ENCODE measurements at places on chromosomes 6 and 20. TPM values are rescaled to one million over a fixed set of nuclear protein-coding genes. Genes with fewer than 3 reads are reported as not detected.

DNA sequence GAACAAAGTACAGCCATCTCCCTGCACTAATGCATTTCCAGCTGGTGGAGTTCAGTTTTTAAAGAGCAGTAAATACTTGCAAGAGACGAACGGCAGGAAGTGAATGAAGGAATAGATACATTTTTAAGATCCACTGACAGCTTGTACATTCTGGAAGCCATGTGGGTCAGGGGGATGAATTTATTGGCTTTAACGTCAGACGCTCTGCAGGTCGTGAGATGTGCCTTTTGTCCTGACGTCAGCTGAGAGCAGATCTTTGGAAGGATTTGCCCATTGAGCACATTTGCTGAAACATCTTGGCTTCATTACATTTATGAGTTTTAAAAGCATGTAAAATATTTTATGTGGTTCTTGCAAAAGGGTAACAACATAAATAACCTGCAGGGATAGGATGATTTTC lies 29.5 kb upstream of the SALL4 start:
- no peak for DNase-seq

DNA sequence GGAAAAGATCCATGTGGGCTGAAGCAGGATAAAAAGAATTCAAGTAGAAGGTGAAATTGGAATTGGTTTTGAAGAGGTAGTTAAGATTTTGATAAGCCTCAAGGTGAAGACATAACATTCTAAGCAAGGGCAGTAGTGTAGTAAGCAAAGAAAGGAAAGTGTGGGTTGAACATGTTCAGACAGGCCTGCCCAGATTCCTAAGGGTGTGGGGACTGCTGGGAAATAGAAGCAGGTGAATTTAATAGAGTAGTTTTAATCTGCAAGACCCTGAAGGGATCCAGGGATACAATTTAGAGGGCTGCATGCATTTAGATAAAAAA lies 19.1 kb downstream of the TAB2 start:
- no peak for DNase-seq

DNA sequence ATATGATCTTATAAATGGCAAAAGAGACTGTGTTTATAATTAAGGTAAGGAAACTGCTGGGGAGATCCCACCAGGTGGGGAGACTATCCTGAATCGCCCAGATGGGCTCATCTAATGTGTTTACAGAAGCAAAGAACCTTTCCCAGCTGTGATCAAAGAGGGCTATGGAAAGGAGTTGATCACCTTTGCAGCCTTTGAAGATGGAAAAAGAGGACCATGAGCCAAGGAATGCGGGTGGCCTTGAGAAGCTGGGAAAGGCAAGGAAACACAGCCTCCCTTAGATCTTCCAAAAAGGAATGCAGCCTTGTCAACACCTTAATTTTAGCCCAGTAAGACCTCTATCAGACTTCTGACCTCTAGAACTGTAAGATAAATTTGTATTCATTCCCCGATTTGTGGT lies 66.5 kb upstream of the ADGRG6 start:
- DNase-seq = no peak

- no peak for DNase-seq
Observed at GRCh38 chr6:20154753-20155152, 57.5 kb downstream of the MBOAT1 start.

DNA sequence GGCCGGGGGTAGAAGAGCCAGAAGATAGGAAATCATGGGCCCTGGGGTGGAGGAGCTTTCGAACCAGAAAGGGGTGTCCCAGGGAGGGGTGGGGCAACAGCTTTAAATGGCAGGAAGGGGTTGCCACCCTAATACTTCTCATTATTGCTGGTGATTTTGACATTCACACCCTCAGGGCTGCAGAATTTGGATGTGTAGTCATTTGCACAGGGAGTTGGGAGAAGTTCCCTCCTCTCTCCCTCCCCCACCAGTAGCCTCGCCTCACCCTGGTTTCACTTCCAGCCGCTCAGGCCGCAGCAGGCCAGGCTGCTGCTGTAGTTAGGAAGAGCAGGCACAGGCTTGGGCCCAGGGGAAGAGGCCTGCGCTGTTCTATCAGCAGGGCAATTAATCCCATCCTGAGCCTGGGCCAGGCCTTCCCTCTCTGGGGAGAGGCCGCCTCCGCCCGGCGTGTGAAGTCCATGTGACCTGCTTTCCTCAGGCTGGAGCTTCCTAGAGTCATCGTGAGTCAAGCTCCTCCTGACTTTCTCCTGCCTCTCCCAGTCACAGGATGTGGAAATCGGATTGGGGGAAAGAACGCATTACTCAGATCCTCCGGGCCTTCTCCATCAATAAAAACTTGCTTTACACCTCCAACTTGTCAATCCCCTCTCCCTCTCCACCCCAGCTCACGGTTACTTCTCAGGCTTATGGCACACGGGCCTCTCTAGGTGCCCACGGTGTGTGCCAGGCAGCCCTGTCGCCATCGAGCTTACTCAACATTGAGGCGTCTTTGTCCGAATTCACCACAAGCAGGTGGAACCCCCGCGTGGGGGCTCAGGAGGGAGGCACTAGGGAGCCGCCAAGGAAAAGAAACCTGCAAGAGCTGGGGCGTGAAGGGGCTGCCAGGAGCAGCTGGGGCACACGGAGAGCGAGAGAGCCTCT lies 7.8 kb downstream of the ADTRP start:
- DNase-seq = no peak

DNA sequence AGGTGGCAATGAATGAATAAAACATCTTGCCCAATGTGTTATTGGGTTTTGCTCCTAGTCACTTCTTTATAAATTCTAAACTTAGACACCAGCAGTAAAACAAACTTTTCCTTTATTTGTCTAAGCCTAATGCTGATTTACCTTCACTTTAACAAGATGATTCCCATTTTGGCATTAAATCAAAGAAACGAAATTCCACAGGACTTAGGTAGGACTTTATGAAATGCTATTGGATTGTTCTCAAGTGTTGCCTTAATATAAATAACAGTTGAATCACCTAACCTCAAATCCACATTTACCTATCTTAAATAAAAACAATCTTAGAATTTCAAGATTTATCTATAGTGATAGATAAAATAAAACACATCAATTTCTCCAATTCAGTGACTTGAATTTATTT lies 831.8 kb downstream of the EPHA7 start:
- no peak for DNase-seq

DNA sequence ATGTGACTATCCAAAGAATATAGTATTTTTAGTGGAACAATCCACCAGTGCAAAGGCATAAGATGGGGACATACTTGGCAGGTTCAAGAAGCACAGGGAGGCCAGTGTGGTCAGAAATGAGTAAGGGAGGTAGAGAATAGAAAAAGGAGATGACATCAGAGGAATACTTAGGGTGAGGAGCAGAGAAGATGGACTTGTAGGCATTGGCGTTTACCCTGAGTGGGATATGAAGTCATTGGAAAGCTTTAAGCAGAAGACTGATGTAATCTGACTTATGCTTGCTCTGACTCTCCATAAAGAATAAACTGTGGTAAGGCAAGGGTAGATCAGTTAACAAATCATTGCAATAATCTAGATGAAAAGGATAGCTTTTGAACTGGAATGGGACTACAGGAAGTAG lies 228.7 kb downstream of the GJA1 start:
- DNase-seq = no peak

- peak; percentile 68 for DNase-seq
Observed at GRCh38 chr6:33118525-33119123, 42.8 kb downstream of the HLA-DPB1 start.

DNA sequence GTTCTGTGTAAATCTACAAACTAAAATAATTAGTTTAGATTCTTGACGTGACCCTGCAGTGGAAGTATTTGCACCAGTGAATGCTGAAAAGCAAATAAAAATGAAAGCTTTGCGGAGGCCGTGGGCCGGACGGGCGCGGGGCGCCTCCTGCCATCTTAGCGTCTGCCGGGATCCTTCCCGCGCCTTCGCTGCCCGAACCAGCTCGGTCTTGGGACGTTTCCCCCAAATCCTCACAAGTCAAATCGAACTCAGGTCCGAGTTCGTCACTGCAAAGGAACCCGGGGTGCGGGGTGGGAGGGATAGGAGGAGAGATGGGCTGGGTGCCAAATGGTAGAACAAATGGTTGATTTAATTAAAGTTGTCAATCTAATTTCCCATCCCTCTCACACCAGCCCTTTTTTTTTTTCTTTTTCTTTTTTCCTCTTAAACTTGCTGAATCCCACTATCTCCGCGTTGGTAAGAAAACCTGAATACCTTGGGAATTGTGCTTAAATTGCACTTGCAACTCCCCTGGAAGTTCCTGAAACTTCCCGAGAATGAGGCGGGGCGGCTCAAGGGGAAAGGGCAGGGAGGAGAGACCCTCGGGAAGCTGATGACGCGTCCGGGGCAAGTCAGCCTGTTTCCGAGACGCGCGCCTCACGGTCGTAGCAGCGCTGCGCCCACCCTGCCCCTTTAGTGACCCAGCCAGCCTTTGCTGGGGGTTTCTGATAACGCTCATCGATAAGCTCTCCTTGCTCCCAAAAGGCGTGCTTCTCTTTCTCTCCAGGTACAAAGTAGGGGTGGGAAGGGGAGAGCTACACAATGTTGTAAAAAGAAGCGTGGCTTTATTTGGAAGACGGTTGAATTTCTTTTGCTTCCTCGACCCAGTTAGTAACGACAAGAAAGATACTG lies 1.8 kb downstream of the GJA1 start:
- DNase-seq = no peak

GRCh38 chr20:60491051-60491581 lies 532.9 kb downstream of the CDH26 start:
- no peak for DNase-seq

GRCh38 chr20:38073307-38074071 lies 39.9 kb downstream of the RPRD1B start:
- peak; percentile 18 for DNase-seq

GRCh38 chr20:64193058-64193457 lies 28.8 kb downstream of the MYT1 start:
- no peak for DNase-seq

DNA sequence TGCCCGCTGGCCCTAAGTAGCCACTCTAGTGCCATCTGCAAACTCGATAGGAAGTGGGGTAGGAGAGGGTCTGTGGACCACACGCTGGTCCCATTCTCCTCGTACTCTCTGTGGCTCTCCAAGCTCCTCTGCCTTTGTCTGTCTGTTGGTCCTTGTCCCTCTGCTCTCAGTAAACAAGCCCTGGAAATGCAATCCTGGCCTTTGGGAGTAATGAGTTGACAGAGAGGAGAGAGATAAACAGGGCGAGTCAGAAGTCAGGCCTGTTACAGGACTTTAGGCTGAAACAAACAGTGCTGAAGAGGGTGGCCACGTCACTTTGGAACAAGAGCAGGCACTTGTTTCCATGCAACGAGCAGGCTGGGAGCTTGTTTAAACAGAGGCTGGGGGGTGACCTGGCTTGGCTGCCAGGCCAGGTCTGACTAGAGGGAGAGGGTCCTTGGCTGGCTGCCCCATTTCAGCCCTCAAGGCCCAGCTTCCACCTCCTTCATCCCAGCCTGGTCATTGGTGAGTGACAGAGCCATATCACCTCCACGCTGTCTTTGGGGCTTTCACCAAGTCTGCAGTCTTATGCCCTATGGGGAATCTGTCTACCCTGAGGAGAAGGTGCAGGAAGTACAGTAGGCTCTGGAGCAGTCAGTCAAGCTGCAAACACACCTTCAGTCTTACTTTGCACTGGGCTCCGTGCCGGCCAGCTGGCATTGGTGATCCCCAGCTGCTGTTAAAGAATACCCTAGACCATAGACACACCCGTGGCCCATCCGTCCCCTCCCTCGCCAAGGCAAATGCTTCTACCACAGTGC lies 22.6 kb downstream of the FOXP4 start:
- no peak for DNase-seq

DNA sequence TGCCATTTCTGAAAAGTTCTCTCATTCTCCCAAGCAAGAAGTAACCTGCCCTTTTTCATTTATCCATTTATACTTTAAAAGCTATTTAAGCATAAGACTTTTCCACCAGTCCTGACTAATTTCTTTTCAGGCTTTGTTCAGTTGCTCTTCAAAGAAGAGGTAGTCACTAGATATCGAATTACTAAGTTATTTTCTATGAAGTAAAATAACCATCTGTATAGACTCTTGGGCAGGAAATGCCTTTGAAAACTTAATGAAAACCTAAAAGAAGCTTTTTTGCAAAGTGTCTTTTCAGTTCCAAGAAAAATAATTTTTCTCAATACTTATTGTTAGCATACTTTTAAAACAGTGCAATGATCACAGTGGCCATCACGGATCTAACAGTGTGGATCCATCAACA lies 31.3 kb upstream of the LAMP5 start:
- no peak for DNase-seq

- no peak for DNase-seq
Observed at GRCh38 chr20:22159276-22159675, 425.1 kb downstream of the FOXA2 start.

- no peak for DNase-seq
Observed at GRCh38 chr6:121033091-121033490, 301.2 kb downstream of the TBC1D32 start.

- no peak for DNase-seq
Observed at GRCh38 chr6:142469220-142469619, 167.4 kb downstream of the ADGRG6 start.

- DNase-seq = peak; percentile 46
Observed at GRCh38 chr20:8073024-8073832, 53.7 kb upstream of the TMX4 start.

DNA sequence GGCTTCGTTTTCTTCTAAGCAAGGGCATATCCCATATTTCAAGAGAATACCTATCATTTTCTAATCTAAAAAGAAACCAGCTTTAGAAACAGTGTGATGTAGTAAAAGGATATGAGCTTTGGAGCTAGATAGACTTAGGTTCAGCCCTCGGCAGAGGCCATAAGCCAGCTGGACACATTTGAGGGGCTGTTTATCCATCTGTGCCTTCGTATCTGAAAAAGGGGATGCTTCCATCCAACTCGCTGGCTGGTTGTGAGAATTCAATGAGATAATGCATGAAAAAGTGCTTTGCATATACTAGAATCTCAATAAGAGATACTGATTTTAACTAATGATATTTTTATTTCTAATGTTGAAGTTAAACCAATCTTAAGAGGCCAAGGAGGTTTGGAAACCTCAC lies 58.0 kb downstream of the PRL start:
- DNase-seq = no peak

DNA sequence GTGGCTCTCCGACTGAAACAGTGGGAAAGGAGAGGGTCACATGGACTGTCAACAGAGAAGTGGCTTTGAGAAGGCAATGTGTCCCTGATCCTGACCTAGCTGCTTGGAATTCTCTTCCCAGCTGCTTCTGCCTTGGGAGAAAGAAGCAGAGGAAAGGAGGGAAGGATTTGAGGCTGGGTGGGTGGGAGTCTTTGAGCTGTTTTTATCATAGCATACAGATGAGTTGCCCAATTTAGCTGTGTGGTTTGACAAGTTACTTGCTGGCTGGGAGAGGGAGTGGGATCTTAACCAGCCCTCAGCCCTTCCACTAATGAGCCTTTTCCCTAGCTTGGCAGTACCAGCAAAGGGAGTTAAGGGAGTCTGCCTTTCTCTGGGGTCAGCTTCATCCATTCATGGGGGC lies 51.1 kb upstream of the MYL9 start:
- DNase-seq = no peak

GRCh38 chr20:49284818-49285217 lies 7.0 kb upstream of the ZNFX1 start:
- DNase-seq = no peak

Gene SMOC2
- polyA plus RNA-seq = not detected

Gene LATS1
- polyA plus RNA-seq = 5.8 TPM

Gene PCSK2
- not detected for polyA plus RNA-seq

Gene IRF4
- 2.7 TPM for polyA plus RNA-seq

Gene ZNF311
- 0.15 TPM for polyA plus RNA-seq

Gene RGS17
- not detected for polyA plus RNA-seq

Gene NKX2-4
- polyA plus RNA-seq = not detected

Gene TINAG
- not detected for polyA plus RNA-seq

Gene MCCD1
- not detected for polyA plus RNA-seq
